ENCODE measurements at places on chromosomes 6 and 20.

DNA sequence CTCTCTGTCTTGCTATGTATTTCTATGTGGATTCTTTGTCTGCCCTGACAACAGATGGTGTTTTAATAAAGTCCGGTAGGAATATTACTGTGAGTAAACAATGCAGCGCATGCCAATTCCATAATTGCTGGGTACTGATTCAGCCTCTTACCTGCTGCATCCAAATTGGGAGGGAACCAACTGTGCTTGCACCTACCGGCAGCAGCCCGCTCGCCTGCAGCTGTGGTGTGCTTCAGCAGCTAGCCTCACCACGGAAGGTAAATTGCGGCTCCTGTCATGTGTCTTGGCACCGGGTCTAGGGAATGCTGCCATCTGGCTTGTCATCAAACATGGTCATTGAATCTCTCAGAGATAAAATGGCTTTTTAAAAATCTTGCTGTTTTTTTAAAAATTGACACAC, 704.8 kb upstream of the SLC35B3 start:
- no peak for DNase-seq

- DNase-seq = peak; percentile 82
Measured at GRCh38 chr20:64057628-64058498, 5.1 kb upstream of the TCEA2 start.

GRCh38 chr6:79231666-79232065, 2.8 kb downstream of the HMGN3 start:
- DNase-seq = no peak

DNA sequence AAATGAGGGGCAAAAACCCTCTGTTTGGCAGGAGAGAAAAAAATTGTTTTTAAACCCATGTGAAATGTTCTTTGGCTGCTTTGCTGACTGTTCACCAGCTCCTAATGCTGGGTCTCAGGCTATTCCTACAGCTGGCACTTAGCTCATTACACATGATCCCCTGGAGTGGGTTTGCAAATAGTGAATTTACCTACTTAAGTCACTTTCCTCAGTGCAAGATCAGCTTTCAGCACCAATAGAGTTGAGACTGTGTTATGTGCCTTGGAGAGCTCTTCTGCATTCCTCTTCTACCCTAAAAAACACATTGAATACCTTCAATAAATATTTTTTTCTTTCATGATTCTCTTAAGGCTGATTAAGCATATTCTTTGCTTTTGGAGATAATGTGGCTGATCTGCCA, 58.4 kb upstream of the PRDM1 start:
- no peak for DNase-seq

- no peak for DNase-seq
Measured at GRCh38 chr20:642398-643174, 10.4 kb downstream of the SRXN1 start.

DNA sequence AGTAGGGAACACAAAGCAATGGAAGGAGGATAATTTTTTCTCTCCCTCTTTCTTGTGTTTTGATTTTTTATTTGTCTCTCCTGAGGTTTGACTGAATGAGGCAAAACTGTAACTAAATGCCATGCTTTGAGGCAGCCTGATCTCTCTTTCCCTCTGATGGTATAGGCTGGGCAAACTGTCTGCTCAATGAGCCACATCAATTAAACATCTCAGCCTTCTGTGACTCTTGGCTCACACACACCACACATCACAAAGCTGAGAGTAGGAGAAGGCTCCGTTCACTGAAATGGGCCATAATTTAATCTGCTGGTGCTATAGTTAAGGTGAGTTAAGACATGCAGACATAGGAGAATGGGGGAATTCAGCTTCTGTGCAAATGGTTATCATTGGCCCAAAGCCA, 28.1 kb upstream of the SCGN start:
- DNase-seq = no peak

- no peak for DNase-seq
Measured at GRCh38 chr6:108697561-108698161, 136.9 kb downstream of the FOXO3 start.

DNA sequence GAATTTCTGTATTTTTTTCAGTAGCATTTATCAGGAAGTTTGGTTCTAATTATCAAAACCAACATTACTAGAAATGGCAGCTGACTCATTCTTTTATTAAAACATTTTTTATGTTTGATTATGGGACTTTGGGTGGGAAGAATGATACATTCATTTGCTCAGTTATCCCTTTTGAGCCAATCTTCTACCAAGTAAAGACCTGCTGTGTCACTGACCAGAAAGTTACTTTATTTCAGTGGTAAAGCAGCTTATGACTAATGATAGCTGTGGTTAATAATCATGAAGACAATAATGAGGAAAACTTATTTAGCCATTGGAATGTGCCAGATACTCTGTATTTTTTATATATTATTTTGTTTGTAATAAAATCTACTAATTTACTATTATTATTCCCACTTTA, 142.3 kb downstream of the FARS2 start:
- no peak for DNase-seq
